GM23248 (cell line): ENCODE measurements at places on chromosomes 6 and 20.

- peak; percentile 38 for DNase-seq
Observed at GRCh38 chr6:108715832-108716231, 132.4 kb upstream of the ARMC2 start.

GRCh38 chr6:27332692-27333641, 20.9 kb upstream of the POM121L2 start:
- peak; percentile 50 for DNase-seq

- DNase-seq, result no peak
Observed at GRCh38 chr6:121492536-121492935, 57.1 kb downstream of the GJA1 start.

- peak; percentile 90 for DNase-seq
Observed at GRCh38 chr6:81476881-81477280, 275.6 kb downstream of the TENT5A start.

DNA sequence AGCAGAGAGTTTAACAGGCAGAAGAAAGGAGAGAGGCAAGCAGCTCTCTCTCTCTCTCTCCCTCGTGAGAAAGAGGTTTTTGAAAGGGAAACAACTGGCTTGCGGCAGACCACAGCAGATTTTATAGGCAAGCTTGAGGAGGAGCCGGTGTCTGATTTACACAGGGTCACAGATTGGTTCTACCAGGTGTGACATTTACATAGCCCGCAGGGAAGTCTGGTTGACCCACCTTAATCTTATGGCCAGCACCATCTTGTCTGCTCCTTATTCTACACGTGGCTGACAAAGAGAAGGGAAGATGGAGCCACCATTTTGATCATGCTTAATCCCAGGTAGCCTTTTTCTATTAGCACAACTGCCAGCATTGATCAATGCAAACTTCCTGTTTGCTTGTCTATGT, 65.4 kb downstream of the OR2J2 start:
- DNase-seq, result no peak

DNA sequence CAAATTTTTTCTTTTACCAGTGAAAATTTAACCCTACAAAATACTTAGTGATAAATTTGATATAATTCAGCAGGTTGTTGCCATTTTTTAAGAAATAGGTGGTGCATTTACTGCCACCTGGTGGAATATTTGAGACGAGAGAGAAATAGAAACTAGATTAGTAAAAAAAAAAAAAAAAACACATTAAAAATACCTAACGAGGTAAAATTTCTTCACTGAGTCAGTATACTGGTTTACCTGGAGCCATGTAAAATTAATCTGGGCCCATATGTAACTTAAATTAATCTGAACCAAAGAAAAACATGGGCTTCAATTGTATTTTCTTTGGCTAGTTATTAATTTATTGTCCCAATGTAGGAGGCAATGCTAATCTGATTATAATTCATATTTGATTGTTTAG, 520.8 kb downstream of the EPM2A start:
- DNase-seq, result peak; percentile 52

DNA sequence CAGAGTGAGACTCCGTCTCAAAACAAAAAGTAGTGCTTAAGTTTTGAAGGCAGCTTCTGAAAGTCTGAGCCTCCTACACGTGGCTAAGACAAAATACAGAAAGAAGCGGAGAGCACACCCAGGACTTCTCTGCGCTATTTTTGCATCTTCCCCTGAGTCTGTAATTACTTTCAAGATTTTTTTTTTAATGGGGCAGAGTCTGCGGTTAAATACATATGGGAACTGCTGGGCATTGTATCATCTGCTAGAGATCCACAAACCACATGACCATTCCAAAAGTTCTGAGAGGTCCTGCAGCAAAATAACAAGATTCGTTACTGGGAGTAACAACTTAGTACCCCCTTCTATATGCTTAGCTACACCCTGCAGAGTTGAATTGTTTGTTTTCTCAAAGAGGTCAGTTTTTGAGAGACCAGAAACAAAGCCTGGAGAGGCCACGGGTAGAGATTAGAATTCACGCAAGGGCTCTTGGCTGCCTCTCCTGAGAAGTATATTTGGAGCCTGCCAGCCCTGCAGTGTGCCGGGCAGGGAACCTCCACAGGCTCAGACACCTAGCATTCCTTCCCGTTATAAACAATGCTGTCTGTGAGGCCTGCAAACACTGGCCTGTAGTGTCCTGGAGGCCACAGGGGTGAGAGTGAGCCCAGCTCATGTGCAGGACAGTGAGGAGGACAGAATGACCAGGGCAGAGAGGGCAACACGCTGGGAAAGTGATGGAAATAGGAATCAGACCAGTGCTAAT, 48.2 kb upstream of the FAM50B start:
- no peak for DNase-seq

DNA sequence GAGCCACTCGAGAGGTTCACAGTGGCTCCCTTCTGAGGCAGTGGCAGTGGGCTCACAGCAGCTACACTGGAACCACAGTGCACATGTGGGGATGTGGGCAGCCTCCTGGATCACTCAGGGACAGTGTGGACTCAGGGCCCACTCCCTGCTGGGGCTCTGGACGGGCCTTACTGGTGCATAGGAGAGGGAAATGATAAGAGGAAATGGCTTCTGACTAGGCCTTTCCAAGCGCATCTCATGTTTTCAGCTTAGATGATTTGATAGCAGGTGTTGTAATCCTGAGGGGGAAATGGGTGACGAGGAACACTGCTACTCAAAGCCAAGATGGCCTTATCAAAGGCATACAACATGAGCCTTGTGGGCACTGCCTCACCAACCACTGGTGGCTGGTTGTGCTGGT, 44.0 kb downstream of the PANK2 start:
- no peak for DNase-seq

DNA sequence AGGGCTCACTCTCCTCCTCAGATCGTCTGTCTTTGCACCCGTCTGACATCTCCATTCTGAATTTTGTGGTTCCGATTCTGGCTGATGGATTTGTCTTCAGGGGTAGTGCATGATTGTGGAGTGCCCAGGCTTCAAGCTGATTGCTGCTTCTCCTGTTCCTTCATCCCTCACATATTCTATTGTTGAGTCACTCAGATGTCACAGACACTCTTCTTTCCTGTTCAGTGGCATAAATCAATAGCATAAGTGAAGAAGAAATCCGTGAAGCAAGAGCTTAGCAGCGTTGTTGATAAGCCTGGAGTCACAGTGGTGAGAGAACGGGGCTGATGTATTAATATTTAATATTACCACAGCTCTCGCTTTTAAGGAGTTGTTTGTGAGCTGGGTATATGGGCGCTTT, 152.5 kb downstream of the MTHFD1L start:
- no peak for DNase-seq

DNA sequence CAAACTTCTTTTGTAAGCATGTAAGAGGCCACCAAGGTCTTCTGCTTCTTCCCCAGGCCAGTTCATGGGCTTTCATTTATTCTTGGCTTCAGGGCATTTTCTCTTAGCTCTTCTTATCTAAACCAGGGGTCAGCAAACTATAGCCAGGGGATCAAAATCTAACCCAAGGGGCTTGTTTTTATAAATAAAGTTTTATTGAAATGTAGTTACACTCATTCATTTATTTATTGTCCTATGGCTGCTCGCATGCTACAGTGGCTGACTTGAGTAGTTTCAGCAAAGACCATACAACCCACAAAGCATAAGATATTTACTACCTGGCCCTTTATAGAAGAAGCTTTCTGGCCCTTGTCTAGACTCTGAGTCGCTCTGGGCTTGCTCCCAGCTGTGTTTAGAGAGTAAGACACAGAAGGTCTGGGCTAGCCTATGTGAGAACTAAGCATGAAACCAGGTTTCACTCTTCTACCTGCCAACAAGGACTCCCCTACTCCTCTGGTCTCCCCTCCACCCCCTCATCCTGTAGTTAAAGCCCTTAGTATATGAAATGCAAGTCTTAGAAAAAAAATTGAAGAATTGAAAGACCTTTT, 43.2 kb downstream of the KHDC1L start:
- no peak for DNase-seq

- DNase-seq, result peak; percentile 8
Observed at GRCh38 chr6:77089776-77090175, 373.5 kb downstream of the HTR1B start.

- peak; percentile 58 for DNase-seq
Observed at GRCh38 chr6:83221889-83222479, 28.8 kb downstream of the RWDD2A start.

DNA sequence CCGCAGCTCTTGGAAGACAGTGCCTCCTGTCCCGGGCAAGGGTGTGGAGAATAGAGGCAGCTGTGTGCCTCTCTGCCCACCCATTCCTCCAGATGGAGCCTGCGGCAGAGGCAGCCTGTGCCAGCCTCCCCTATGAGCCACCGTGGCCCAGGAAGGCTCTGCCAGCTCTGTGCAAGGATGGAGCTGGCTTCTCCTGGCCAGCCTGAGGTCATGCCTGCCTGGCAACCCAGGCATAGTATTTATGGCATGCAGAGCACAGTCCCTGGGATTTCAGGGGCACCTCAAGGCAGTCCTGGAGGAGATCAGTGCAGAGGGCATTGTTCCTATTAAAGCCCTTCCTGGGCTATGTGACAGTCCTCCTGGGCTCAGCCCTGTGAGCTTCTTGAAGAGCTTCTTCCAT, 1.5 kb downstream of the EPB41L1 start:
- no peak for DNase-seq

- DNase-seq, result peak; percentile 1
Observed at GRCh38 chr6:45256697-45257695, 71.1 kb upstream of the RUNX2 start.

- no peak for DNase-seq
Observed at GRCh38 chr6:156793200-156793599, 16.0 kb downstream of the ARID1B start.

DNA sequence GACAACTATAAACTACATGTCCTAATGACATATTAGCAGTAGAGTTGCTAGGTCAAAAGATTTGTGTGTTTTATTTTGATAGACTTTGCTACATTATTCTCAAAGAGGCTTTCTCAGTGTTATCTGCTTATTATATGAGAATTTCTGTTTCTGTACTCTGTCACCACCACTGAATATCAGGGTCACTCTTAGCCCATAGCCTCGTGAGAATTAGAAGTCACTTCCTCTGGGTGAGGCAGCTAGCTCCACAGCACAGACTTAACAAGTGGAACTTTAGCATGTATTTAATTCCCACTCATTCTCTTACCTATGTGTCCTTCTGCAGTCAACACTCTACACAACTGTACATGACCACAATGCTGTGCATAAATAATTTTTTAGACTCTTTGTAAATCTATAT, 6.7 kb downstream of the PHACTR2 start:
- no peak for DNase-seq

- peak; percentile 77 for DNase-seq
Observed at GRCh38 chr20:58852543-58853271, at the start of gene GNAS. Gene GNAS, plus strand, starts transcription at chr20:58852716.

- DNase-seq, result no peak
Observed at GRCh38 chr6:34138191-34138590, 7.7 kb downstream of the GRM4 start.

DNA sequence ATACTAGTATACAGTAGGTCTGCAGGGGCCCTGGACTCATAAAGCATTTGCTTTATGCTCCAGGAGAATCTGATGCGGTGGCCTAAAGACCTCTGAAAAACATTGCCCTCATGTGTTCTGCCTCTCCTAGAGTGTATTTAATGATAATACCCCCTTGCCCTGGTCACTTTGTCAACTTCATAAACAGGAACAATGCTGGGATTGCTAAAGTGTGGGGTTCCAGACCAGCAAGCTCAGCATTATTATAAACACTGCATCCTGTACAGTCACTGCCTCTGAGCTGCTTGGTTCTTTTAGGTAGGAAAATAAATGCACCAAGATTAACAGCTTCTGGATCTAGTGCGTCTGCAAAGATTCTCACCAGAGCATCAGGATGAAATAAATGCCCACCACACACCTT, 12.2 kb downstream of the TREM1 start:
- DNase-seq, result no peak

- DNase-seq, result peak; percentile 67
Observed at GRCh38 chr6:159953091-159953601, 15.7 kb upstream of the IGF2R start.

DNA sequence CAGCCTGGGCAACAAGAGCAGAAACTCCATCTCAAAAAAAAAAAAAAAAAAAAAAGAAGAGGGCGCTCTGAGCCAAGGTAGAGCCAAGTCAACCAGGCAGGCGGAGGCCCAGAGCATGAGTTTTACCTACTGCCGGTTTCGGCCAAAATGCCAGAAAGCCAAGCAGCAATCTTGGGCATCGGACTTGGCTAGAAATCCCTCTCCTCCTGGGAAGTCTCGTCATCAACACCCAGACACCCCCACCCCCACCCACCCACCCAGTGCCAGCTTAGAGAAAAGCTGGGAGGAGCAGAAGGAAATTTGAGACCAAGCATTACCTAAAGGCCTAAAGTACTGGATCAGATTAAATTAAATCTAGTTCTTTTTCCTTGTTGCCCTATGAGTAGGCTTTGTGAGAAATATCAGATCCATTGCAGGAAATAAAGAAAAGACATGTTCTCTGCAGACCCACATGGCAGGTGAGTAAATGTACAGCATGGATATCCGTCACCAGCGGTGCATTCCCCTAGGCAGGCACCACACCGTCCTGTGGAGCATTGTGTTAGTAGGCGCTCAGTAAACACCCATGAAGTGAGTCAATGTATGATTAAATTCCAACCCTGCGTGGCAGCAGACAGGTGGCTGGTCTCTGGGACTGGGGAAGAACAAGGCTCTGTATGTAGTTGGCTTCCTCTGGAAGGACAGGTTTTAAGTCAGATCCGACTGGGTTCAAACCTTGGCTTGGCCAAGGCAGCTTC, 21.0 kb downstream of the RIPOR3 start:
- DNase-seq, result no peak

DNA sequence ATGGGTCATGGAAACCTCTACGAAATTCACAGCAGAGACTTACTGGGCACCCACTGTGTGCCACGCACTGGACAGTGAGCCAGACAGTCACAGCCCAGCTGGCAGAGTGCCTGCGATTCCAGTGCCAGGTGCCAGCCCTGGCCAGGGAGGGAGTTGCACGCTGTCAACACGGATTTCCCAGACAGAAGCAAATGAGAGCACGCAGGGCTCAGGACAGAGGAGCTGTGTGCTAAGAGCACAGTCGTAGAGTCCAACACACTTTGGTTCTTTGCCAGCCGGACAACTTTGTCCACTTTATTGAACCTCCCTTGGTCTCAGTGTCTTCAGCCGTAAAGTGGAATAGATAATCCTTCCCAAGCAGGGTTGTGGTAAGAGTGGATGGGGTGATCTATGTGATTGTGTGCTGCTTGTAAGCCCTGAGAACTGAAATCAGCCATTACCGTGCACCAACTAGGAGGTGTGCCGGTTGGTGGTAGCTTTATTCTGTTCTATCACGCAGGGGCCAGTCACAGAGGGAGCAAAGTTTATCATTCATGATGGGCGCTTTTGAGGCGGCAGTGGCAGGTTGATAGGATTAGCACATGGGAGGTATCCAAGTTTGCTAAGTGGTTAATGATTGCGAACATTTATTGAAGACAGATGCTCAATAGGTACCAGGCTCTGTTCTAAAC, 40.6 kb downstream of the SIRPA start:
- peak; percentile 20 for DNase-seq

GRCh38 chr6:142561511-142562265, 259.9 kb downstream of the ADGRG6 start:
- no peak for DNase-seq

GRCh38 chr6:106254636-106255035, 70.9 kb downstream of the ATG5 start:
- peak; percentile 78 for DNase-seq
